CD4-positive, alpha-beta T cell treated with Interleukin-17A for 4 hours (primary cell): ENCODE measurements at places on chromosomes 3 and 15.

DNA sequence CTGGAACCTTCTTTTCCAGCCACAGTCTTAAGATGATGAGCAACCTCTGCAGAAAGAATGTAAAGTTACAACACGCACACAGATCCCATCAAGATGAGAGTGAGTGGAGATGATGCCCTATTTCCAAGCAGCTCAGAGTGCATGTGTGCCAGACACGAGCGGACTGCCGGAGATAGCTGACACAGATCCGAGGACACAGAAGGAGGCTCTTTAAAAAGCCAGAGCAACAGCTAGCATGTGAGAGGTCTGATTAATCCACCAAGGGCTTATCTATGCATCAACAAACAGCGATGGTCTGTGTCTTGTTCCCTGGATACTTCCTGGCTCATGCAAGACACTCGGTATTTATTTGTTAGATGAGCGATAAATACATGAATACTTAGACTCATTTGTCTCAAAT lies 128.6 kb upstream of the DLG1 start:
- no peak for DNase-seq

DNA sequence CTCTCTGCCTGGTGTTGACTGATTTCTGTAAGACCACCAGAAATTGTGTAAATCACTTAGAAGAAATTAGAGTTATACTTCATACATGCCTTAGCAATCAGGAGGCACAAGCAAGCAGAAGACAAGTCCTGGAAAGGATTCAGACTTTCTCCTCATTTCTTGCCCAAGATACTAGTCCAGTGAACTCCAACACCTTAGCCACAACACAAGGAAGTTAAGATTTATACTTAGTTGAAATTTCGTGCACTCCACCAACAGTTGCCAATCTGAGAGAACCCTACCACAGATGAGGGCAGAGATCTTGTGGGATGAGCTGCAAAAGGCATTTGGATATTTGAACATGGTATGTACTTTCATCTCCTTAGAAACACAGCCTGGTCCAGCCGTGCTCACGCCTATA lies 2.3 kb downstream of the P3H2 start:
- no peak for DNase-seq

DNA sequence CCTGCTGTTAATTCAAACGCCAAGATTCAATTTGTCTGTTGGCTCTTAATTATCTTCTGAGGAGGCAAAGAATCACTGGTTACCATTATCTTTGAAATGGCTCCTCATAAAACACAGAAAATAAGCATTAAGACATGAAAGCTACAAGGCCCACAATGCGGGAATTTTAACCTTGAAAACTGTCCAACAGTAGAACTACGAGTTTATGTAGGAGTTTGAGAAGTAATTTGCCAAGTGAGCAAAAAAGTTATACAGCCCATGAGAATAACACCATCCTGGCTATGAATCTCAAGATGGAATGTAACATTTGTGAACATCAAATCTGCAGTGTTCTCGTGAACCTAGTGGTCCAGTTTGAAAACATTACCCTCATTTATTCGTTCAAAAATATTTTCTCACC lies 172.5 kb downstream of the ALDH1A2 start:
- no peak for DNase-seq

DNA sequence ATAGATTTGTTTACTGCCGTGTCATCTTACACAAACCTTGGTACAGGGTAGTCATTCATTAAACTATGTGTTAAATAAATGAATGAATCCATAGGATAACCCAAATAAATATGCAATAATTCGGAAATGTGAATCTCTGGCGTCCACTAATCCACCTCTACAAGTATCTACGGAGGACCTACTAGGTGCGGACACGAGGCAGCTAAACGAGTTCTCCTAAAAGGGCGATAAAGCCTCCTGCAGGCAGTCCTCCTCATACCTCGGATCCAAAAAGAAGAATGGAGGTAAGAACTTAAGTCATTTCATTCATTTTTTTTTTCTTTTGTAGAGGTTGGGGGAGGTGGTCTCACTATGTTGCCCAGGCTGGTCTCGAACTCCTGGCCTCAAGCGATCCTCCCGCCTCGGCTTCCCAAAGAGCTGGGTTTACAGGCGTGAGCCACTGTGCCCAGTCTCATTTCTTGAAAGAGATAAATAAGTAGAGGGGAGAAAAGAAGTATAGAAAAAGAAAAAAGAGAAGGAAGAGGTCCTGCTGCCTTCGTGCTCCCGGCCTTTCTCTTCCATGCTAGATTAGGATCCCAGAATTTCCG lies 706 bp upstream of the RPL35A start:
- no peak for DNase-seq

GRCh38 chr3:34275811-34276210 lies 477.4 kb downstream of the PDCD6IP start:
- DNase-seq = no peak

- no peak for DNase-seq
Measured at GRCh38 chr3:70933105-70933810, 620.8 kb upstream of the MDFIC2 start.
